ENCODE measurements at places on chromosomes 5 and 9.

GRCh38 chr5:35823347-35824098 lies 33.2 kb upstream of the IL7R start:
- DNase-seq: no peak

DNA sequence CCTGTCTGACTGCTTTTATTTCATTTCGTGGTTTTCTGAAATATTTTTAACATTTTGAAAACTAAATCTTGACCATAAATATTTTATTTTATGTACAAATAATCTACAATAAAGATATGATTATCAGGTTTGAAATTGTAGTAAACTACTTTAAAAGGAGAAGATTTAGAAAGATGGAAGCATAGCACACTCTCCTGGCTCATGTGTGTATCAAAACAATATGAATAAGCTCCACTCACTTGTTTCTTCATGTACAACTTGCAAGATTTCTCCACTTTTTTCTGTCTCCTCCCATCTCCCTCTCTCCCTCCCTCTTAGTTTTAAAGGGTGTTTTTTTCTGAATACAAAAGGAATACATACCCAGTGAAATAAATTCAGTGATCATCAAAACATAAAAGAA lies 15.4 kb upstream of the VPS13A start:
- DNase-seq: no peak

- DNase-seq: peak; percentile 23
Measured at GRCh38 chr5:53416144-53416738, 64.2 kb upstream of the FST start.

DNA sequence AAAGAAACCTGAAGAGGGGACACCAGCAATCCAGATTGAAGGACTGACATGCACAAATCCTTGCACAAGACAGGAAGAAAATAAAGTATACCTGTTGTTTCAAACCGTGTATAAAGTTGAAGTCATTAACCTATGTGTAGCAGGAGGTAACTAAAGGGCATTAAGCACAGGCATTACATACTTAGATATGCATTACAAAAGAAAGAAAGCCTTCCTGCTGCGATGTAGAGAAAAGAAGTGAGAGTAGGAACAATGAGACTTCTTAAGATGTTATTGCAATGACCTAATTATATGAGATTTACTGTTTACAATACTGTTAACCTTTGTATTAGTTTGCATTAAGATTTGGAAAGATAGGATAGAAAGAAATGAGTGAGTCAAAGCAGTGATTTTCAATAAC lies 308.9 kb upstream of the PTPRD start:
- DNase-seq: no peak

DNA sequence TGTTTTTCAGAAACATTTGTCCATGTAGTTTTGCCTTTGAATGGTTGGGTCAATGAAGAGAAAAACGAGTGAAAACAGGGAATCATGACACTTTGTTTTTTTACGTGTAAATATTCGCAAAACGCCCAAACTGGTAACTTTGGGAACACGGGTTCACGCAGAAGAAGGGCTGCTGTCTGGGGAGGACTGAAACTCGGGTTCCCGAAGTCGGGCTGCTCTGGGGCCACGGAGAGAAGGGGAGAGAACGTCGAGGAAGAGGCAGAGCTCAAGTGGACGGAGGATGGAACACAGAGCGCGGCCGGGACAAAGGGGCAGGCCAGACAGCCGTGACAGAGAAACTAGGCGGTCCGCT lies 478 bp upstream of the SETD9 start:
- peak; percentile 75 for DNase-seq

DNA sequence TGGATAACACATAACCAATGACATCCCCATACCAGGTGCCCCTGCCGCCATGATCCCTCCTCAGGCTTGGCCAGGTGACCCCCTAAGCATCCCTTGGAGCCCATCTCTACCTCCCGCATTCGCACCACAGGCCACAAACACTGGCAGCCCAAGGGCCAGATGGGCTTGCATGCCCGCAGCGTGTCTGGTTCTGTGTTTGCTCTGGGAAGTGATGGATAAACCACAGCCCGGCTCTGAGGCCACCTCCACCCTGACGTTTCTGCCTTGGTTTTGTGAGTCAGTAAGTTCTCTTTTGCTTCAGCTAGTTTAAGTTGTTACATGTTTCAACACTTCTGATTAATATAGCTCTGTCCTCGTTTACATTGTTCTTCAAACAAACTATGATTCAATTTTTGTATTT lies 172.4 kb upstream of the PHYKPL start:
- DNase-seq: no peak

Measured in NCI-H2029 (cell line).